ENCODE measurements at places on chromosomes 11 and 22.

- no peak for DNase-seq
Observed at GRCh38 chr11:82776377-82776776, 42.7 kb upstream of the FAM181B start.

- no peak for DNase-seq
Observed at GRCh38 chr11:117523680-117524079, 196.0 kb downstream of the CEP164 start.

DNA sequence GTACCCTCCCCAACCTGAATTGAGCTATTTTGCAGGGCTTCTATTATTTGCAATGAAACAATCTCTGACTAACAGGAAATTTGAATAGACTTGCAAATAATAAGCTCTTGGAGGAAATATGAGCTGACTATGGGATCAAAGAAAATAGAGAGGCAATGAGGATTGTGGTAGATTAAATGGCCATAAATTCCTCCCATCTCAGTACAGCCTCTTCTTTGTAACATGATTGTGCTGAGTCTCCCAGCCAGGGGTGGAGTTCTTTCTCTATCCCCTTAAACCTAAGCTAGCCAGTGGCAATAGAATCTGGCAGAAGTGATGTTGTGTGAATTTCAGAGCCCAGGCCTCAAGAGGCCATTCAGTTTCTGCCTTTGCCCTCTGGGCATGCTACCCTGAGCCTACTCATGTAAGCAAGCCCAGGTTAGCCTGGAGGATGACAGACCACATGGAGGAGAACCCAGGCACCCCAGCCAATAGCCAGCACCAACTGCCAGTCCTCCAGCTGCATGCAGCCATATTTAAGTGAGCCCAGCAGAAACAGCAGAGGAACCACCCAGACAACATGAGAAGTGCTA is 86.8 kb upstream of the TP53I11 start:
- no peak for DNase-seq

DNA sequence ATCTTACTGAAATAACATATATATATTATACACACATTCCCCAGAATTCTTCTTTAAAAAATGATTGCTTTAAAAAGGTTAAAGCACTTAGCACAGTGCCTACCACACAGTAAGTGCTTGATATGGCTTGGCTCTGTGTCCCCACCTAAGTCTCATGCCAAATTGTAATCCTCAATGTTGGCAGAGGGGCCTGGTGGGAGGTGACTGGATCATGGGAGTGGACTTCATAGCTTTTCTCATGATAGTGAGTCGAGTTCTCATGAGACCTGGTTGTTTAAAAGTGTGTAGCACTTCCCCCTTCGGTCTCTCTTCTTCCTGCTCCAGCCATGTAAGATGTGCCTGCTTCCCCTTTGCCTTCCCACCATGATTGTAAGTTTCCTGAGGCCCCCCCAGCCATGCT is 6.2 kb downstream of the CRYAB start:
- DNase-seq: no peak

DNA sequence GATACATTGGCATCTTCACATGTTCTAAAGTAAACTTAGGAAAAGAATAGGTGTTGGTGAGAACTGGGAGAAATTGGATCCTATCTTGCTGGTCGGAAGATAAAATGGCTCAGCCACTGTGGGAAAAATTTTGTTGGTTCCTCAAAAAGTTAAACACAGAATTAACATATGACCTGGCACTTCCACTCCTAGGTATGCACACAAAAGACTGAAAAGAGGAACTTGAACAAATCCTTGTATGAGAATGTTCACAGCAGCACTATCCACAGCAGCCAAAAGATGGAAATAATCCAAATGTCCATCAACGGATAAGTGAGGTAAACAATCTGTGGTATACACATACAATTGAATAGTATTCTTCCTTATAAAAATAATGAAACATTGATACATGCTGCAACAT is 4.8 kb upstream of the TPH1 start:
- DNase-seq: no peak

DNA sequence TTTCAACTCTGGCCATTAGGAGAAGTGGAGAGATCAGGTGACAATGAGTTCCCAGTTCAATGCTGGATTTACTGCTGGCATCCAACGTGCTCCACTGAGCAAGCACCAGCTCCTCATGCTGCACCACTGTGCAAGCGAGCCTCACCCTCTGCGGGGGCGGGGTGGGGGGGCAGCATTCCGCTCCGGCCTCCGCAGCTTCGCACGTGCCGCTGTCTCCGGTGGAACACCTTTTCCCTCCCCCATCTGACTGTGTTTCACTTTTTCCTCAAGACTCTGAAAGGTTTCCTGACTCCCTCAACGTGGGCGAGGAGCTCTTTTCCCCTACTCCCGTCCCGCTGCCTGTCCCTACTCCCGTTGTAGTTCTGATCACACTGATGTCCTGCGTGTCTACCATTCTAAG is 835 bp upstream of the RHOD start:
- DNase-seq: peak; percentile 35

- no peak for DNase-seq
Observed at GRCh38 chr11:40119661-40120060, 1339.8 kb downstream of the LRRC4C start.

DNA sequence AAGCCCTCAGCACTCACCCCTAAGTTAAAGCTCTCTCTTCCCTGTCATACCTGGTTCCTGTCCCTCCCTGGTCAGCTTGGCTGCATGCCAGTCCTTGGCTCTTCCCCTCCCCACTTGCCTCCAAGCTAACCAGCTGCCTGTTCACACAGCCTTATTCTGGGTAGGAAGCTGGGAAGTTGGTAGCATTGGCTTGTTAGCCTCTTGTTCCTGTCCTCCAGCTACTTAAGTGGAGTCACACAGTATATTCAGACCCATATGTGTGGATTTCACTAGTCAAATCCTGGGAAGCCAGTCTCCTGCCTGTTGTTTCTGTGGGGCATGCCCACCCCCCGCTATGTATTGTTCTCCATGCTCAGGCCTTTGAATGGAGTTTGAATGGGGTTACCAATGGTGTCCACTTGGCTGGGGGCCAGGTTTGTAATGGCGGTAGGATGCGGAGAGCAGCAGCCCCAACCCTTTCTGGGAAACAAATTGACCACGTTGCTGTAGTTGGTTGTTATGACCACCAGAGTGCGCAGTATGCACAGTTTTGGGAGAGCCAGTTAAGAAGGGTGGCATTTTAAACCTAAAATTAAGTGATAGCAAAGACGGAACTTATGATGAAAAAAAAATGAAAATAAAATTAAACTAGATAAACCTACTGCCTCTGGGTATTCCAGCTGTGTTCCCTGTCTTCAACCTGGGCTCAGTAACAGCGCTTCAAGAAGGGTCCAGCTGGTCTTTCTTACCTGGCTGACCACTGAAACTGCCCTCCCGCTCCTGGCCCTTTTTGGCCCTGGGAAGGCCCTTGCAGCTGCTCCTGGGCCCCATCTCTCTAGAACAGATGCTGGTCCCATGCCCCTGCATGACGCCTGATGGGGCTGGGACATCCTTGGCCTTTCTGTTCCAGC is 10.7 kb upstream of the RPS3 start:
- DNase-seq: peak; percentile 50

- no peak for DNase-seq
Observed at GRCh38 chr11:72349616-72350218, 84.6 kb downstream of the CLPB start.

DNA sequence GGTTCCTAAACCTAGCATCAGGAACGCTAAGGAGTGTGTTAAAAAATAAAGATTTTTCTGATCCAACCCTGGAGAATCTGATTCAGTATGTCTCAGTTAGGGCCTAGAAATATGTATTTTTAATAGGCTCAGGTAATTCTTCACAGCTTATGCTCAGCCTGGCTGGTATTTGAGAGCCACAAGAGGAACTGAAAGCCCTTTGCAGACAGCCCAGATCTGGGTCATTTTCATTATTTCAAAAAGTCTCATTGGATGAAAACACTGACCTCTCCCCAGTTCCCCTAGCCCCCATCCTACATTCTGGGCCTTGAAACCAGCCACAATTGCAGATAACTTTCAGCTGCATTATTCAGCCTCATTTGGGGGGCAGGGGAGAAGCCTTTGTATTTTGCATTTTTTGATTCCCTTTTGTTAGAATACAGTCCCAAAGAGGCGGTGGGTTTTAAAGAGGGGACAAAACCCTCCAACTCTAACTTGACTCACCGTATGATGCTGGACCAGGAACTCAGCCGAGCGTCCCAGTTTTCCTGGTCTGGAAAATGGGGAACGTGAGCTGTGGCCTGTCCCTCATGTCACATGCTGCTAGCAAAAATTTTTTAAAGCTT is 66.0 kb upstream of the LARGE1 start:
- DNase-seq: no peak

DNA sequence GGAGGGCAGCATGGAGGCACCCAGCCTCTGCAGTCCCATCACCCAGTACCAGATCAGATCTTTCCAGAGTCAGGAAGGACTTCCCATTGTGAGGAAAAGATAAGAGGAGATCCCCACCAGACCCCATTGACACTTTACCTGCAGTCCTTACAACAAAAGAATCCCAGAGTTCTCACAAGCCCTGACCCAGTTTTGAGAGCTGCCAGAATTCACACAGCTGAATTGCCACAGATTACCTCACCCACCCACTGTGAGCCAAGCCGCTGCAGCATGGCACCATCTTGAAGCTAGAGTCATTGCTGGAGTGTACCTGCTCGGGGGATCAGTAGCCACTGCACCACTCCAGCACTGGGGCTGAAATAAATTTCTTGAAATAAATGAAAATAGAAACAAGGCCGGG is 91.8 kb upstream of the UBASH3B start:
- no peak for DNase-seq

GRCh38 chr22:50420581-50420980 is 54.3 kb downstream of the SBF1 start:
- no peak for DNase-seq

DNA sequence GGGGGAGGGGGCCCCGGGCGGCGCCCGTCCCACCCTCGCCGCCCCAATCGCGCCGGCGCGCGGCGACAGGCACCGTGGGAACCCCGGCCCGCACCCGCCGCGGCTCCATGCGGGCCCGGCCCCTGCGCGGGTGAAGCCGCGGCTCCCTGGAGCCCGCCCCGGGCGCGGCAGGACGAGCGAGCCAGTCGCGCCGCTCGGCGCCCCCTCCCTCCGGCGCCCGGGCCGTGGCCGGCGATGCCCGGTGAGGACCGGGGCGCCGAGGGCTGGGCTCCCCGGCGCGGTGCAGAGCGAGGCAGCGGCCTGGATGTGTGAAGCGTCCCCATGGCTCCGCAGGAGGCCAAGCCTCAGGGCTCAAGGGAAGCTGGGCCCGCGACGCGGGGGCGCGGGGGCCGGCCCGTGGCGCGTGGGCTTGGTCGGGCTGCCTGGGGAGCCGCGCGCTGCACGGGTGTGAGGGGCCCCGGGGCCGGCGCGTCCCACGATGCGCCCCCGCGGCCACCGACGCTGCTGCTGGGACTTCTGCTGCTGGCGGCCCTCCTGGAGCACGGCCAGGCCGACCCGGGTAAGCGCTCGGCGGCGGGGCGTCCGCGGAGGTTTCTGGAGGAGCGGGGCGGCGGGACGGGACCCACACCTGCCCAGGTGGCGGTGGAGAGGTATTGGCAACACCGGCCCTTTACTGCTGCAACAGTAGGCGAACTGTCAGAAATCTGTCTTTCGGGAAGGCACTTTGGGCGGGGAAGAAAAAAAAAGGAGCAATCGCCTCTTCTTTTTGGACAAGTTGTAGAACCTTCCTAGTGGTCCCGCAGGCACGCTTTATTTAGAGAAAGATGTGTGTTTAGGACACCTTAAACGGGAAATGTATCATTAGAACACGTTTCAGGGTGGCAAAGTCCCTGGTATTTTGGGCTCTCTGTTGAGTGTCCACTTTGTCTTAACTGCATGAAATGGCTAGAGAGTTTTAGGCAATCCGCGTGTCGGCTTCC is 119.4 kb downstream of the HIPK3 start:
- no peak for DNase-seq

DNA sequence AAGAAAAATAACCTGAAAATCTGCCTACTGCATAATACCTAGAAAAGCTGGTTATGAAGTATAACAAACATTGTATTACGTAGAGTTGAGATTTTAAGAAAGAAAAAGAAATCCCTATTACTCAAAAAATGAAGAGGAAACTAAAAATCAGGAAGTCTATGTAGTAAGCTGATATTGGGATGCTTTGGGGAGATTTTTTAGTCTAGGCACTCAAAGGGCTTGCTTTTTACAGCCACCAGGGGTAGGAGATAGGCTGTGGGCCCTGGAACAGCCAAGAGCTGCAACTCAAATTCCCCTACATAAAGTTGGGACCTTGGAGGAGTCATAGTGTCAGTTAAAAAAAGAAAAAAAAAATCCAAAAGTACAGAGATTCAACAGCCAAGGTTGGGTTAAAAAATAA is 90.4 kb downstream of the RELT start:
- no peak for DNase-seq

DNA sequence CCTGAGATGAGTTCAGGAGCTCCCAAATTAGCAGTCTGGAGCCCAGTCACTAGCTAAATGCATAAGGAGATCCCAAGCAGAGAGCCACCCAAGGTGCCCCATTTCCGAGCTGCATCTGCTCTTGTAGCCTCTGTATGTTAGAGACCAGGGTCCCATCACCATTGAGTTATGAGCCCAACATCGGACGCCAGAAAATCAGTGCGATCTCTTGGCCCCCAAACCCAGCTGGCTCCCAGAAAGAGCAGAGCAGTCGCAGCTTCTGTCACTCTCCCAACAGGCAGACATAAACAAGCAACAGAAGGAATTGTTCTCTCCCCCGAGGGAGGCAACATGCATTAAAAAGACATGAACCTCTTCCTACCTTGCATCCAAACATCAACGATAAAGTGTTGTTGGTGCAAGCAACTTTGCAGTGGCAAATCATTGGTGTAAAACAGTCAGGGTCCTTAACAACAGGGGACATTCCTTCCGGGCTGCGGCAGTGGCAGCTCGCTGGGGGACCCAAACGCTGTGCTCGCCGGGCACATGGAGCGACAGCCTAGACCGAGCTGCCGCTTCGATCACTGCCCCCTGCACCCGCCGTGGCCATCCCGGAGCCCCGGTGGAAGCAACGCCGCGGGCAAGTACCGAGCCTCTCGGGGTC is 907.1 kb downstream of the DLG2 start:
- no peak for DNase-seq

- no peak for DNase-seq
Observed at GRCh38 chr11:20739107-20739506, 69.7 kb downstream of the NELL1 start.

- DNase-seq: no peak
Observed at GRCh38 chr11:3128356-3129180, 36.5 kb downstream of the OSBPL5 start.

DNA sequence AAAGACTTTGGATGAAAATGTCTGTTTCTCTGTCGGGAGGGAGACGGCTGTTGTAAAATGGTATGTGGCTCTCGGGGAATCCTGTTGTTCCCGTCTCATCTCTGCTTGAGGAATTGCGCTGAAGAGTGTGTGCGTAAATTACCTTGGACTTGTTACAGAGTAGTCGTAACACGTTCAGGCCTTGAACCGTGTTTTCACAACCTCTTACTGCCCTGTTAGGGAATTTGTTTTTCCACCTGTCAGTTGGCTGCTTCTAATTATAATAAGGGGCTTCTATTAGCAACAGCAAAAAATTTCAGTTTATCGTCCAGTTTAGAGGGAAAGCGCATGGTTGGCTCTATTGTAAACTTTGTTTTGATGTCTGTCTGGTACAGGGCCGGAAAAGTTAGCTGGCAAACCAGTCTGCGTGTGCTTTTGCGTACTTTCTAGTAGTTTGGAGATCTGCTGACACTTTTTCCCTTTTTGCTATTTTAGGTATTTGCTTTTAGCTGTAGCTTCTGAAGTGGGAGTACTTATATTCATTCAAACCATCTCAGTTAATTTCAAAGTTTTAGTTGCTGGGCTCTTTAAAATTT is 1.5 kb downstream of the HIPK3 start:
- DNase-seq: no peak

GRCh38 chr22:50624347-50625130 is 3.4 kb downstream of the ARSA start:
- no peak for DNase-seq

- DNase-seq: no peak
Observed at GRCh38 chr11:58919561-58919960, 19.7 kb upstream of the GLYATL1 start.

GRCh38 chr11:60367896-60368295 is 10.4 kb upstream of the MS4A7 start:
- DNase-seq: no peak
